ENCODE measurements at places on chromosomes 4 and X.
A peak's percentile ranks its signal among the peaks of the same experiment; 100 is the strongest.

DNA sequence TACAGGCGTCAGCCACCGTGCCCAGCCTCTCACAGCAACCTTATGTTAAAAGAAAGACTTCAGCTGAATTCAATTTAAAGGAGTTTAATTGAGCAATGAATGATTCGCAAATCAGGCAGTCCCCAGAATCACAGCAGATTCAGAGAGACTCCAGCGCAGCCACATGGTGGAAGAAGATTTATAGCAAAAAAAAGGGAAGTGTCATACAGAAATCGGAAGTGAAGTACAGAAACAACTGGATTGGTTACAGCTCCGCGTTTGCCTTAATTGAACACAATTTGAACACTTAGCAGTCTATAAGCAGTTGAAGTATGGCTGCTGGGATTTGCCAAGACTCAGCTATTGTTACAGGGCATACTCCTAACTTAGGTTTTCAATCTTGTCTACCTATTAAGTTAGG lies 19.8 kb downstream of the CENPVL3 start:
- no peak for DNase-seq

GRCh38 chr4:185597532-185598188 lies 62.4 kb upstream of the PDLIM3 start:
- peak; percentile 83 for DNase-seq

- DNase-seq = no peak
Measured at GRCh38 chrX:129836827-129837226, 6.9 kb downstream of the ZDHHC9 start.

GRCh38 chr4:76058888-76059426 lies 15.6 kb upstream of the ART3 start:
- no peak for DNase-seq

- DNase-seq = no peak
Measured at GRCh38 chr4:3472411-3473141, 9.5 kb downstream of the DOK7 start.

DNA sequence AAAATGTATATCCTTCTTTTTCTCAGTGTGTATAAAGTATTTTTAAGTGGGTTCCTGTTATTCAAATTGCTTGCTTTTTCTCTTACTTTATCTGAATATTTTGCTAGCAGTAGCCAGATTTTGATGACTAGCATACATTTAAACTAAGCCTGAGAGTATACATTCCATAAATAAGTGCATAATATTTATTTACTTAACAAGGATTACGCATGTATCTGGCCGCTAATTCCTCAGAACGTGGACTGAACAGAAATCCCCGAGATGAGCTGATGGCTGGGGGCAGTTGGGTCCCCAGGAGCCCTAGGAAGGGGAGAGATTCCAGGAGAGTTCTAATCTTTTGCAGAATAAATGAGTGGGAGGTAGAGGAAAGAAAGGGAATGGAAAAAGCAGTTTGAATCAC lies 91.0 kb downstream of the PHOX2B start:
- no peak for DNase-seq

GRCh38 chrX:100445593-100445992 lies 35.5 kb upstream of the PCDH19 start:
- DNase-seq = no peak

DNA sequence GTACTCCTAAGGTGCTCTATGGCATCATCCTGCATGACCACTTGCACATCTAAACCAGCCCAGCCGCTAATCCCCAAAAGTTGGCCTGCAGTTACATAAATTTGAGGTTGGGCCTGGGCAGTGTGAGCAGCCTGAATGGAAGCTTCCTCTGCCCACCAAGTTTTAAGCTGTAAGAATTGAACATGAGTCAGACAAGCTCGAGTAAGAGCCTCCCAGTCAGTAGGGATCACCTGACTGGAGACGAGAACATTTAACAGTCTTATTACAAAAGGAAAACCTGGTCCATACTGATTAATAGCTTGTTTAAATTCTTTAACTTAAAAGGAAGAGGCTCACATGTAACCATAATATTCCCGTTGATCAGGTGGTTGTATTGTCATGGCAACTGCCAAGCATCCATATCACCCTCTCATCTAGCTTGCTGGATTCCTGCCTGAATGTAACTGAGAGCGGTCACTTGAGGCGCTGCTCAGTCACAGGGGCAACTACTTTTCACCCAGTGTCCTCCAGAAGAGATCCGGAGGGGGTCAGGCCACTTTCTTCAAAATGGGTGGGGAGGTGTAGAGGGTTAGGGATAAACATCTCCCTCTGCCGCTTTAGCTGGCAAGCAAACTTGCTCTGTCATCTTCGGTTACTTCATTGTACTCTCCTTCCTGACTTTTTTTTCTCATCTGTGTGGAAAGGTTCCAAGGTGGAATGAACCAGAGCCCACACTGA lies 56.6 kb upstream of the WDR1 start:
- DNase-seq = peak; percentile 57

DNA sequence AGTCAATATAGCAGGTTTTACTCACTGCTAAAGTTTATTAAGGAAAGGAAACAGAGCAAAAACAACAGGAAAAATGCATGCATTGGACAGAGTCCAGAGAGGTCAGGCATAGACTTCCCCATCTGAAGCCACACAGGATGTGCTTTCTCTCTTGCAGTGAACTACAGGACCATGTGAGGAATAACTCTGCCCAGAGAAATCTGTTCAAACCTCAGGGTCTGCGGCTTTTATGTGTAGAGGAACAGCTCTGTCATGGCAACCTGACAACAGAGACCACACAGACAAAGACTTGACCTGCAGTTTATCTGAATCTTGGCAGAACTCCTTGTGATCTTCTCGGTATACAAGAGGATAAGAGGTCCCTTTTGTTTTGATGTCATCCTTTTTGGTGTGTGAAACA lies 46.3 kb upstream of the LONRF3 start:
- no peak for DNase-seq

DNA sequence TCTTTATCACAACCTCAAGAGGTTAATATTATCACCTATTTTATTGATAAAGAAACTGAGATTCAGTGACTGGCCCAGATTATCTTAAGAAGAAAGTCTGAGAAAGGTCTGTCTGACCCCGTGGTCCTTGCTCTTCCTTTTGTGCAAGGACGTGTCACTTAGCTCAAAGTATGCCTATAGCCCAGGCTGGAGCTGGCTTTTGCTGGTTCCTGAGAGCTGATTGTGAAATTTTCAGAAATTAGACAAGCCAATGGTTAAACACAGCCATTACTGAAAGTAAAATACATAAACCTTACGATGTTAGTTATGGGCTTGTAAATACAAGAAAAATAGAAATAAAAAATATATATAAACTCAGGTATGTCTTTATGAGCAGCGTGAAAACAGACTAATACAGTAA lies 70.1 kb downstream of the CHRNA9 start:
- no peak for DNase-seq

DNA sequence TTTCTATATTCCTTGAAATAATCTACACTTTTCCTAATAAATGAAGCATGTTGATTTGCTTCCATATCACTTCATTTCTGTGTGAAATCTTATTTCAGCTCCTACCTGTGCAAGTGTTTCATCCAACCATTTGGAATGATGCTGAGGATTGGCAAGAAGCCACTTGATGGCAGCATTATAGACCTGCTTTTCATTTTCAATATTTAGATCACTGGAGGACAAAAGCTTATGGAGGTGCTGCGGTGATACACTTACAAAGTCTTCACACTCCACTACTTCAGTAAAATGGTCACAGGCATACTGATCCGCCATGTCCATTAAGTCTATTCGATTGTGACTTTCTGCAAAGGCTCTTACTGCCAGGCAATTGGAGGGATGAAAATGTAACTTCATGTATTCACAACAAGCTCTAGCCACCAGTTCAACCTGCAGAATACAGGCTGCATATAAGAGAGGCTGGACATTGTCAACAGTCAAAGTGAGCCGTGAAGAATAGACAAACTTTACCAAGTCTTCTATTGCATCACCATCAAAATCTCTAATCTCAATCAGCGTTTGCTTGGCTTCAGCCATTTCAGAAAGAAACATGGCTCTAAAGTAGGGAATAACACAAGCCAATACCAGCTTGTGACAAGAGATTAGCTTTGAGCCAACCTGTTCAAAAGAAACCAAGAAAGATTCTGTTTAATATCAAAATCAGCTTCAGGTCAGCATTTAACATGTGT lies 35.1 kb downstream of the KLHL8 start:
- DNase-seq = no peak

DNA sequence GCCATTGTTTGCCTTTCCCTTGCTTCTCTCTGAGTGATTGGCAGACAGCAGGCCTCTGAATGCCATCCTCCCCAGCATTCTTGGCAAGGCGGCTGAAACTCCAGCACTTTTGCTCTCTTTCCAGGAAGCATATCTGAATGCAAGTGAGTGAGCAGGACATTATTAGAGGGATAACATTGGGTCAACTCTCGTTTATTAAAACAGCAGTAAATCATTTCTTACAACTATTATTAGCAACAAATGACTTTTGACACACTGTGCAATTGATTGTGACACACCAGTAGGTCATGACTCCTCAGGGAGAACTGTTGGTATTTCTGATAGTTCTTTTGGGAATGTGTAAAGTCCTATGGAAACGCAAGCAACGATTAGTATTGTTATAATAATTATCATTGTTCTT lies 103.8 kb downstream of the EFNB1 start:
- peak; percentile 13 for DNase-seq

DNA sequence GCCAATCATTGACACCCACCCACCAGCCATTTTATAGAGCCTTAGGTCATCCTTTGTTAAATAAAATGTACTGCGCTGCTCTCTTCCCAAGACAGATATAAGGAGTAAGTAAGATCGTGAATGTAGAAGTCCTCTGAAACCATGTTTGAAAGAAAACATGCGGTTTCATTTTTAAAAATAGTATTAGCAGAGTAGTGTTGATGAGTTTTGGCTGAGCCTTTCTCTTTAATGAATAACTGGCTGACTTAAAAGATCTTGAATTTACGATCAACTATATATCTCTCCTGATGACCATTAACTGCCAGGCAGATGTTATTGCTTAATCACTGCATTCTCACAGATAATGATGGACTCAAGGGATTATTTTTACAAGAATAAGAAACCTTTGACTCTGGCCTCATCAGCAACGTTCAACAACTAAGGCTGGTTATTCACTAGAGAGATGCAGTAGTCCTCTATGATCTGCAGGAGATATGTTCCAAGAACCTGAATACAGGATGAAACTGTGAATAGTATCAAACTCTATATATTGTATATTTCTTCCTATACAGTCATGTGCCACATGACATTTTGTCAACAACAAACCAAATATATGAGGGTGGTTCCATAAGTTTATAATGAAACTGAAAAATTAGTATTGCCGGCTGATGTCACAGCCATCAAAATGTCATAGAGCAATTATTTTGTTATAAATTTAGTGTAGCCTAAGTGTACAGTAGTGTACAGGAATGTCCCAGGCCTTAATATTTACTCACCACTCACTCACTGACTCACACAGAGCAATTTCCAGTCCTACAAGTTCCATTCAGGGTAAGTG lies 80.8 kb downstream of the FAM13A start:
- no peak for DNase-seq

- no peak for DNase-seq
Measured at GRCh38 chrX:140821280-140821679, 111.7 kb downstream of the LINC00632 start.

- no peak for DNase-seq
Measured at GRCh38 chrX:35016051-35016450, 73.5 kb downstream of the FAM47B start.

GRCh38 chr4:149108626-149109025 lies 666.4 kb upstream of the NR3C2 start:
- no peak for DNase-seq

DNA sequence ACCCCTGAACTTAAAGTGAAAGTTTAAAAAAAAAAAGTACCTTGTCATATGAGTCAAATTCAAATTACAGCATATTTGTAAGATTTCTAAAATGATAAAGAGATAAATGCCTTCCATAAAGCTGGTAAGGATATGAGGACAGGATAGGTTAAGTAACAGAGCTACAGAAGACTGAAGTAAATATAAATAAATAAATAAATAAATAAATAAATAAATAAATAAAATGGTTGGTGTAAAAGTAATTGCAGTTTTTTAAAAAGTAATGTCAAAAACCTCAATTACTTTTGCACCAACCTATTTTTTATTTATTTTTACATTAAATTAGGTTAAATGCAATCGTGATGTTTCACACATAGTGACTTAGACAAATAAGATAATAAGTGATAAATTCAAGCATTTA lies 62.2 kb downstream of the UGT2A2 start:
- DNase-seq = no peak

DNA sequence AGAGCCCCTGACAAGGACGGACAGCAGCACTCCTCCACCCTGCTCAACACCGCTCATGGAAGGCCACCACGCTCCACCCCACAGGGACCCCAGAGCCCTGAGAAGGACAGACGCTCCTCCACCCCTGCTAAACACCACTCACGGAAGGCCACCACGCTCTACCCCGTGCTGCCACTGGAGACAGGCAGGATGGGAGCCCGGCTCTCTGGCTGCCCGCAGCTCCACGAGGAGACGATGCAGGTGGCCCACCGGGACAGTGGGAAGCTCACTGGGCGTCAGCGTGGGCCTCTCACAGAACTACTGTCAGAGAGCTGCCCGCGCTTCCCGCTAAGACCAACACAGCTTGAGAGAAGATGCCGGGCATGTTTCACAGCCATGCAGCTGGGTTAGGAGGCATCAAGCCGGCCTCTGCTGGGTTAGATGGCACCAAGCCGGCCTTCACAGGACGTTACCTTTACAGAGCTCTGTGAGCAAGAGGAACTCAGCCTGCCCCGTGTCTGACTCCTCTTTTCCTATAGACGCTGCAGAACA lies 20.8 kb downstream of the GAK start:
- DNase-seq = no peak

DNA sequence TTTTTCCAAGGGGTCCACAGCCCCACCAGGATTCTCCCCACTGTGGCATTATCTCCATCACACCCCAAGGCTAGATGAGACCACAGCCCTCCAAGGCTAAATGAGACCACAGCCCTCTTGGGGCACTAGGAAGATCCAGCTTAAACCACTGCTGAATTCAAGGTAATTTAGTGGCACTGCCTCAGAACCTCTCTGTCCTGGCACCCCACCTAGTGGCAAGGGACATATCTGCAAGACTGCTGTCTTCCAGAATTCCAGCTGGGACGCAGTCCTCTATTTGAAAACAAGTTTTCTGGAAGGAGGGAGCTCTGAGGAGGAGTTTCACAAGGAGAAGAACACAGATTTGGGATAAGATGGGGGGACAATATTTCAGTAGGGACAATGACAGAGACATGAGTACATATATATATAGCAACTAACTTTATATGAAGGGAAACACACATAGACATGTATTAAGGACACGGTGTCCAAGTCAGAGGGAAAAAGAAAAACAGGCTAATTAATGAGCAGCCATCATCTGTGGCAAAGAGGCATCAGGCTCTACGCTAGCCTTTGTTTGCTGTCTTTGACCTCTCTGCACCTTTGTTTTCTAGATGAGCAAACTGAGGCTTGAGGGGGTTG lies 9.3 kb downstream of the CETN2 start:
- DNase-seq = no peak

DNA sequence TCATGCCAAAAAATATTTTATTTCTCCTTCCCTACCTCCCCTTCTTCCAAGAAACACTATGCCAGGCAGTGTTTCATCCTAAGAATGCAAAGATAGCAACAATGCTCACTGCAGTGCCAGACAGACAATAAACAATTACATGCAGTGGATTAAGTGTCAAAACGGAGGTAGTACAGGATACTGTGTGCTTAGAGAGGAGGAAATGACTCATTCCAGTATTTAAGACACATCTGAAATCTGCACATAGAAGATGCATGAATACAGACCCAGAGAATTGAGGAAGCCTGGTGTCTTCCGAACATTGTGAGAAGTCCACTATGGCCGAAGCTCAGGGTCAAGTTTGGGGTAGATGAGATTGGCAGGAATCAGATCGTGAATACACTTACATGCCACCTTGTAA lies 326.4 kb downstream of the PPP3CA start:
- DNase-seq = peak; percentile 30
